ENCODE measurements at places on chromosomes 7 and 10.

GRCh38 chr7:87774690-87775089 lies 101.5 kb downstream of the SLC25A40 start:
- ATAC-seq: no peak

DNA sequence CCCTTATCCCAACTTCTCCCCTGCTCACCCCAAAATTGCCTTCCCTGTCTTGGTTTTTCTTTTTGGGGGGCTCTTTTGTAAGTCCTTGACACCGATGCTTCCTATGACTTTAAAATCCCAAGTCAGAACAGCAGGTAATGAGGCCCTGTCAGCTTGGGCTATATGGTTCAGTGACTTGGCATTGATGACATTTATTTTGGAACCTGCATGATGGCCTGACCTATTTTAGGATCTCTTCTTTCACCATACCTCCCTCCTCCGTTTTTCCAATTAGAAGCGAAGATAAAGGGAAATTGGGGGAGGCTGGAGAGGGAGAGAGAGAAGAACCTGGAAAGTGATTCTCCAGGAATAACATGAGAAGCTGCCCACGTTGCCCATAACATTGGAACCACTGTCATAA lies 424.9 kb upstream of the AUTS2 start:
- ATAC-seq: no peak

- ATAC-seq: no peak
Observed at GRCh38 chr7:29810297-29810696, 4.0 kb downstream of the WIPF3 start.

DNA sequence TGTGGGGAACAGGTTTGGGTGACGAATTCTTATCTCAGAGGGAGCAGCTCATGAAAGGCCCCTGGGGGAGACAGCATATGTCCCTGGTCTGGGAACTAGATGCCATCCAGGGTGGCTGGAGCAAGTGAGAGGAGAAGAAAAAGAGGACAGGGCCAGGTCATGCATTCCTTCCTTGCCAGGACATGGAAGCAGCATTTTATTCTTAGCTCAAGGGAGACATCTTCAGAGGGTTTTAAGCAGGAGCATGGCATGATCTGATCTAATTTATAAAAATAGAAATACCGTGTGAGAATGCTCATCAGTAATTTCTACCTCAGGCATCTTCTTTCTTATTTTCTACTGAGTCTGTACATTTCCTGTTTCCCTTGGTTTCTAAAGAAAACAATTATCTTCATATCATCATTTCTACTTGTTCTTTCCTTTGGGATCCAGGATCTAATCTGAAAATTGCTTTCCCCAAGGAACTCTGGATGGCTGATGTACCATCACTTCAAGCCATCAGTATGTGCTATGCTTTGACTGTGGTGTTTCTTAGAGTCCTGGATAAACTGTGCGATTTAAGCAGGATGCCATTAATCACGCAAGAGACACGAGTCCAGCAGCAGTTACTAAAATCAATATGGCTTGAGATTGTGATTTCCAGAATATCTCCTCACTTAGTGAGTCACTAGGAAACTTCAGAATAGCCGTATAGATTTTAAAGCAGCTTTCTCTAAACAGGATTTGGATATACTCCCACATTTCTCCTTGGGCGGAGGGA lies 386.2 kb downstream of the GALNT17 start:
- ATAC-seq: no peak

DNA sequence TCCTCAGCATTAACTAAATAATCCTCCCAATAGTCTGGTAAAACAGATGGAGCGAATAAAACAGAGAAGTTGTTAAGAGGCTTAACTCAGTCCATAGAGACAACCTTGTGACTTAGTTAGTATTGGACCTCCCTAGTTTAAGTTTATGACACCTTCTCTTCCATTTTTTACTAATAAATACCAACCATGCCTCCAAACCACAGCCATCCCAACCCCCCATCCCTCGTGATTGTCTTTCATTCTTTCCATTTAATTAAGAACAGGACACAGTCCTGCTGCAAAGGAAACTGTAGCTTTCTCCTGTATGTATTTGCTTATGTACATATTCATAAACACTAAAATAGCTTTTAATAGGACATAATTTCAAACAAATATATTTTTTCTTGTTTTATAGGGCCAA lies 238.2 kb downstream of the SEMA3D start:
- peak; percentile 60 for ATAC-seq

DNA sequence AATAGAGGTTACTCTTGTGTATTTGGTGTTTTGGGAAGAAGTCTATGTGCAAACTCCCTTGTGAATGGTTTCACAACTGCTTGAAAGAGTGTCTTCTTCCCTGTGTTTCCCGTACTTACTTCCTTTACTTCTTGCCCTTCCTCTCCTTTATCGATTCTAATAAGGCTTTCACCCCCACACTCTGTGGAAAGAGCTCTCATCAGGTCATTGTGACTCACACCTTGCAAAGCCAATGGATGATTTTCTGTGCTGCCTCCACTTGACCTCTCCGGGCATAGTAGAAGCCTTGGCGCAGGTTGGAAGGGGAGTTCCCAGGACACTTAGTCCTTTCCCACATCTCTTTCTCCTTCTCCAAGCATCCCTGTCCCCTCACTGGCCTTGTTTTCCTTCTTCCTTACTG lies 6.2 kb upstream of the TSPAN15 start:
- ATAC-seq: no peak

GRCh38 chr7:37448011-37448635 lies 541 bp downstream of the ELMO1 start:
- peak; percentile 42 for ATAC-seq

DNA sequence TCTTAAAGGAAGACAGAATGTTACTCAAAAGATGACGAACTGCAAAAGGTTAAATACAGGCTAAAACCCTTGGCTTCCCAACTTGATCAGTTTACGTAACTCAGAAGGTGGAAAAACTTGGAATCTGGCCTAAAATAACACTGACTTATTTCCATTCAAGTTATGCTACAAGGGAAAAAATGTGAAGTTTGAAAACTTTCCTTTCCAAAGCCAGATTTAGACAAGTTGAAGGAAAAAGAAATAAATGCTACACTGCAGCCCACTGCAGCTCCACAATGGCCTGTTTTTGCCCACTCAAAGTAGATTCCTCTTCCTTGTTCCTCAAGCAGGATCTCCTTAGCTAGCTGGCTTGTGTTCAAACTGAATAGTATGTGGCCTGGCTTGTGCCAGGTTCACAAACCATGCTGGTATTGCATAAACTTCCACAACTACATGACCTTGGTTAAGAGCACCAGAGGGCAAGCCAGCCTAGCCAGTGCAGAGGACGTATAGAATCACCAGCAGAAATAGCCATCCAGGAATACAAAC lies 166.2 kb downstream of the CPEB3 start:
- peak; percentile 84 for ATAC-seq

DNA sequence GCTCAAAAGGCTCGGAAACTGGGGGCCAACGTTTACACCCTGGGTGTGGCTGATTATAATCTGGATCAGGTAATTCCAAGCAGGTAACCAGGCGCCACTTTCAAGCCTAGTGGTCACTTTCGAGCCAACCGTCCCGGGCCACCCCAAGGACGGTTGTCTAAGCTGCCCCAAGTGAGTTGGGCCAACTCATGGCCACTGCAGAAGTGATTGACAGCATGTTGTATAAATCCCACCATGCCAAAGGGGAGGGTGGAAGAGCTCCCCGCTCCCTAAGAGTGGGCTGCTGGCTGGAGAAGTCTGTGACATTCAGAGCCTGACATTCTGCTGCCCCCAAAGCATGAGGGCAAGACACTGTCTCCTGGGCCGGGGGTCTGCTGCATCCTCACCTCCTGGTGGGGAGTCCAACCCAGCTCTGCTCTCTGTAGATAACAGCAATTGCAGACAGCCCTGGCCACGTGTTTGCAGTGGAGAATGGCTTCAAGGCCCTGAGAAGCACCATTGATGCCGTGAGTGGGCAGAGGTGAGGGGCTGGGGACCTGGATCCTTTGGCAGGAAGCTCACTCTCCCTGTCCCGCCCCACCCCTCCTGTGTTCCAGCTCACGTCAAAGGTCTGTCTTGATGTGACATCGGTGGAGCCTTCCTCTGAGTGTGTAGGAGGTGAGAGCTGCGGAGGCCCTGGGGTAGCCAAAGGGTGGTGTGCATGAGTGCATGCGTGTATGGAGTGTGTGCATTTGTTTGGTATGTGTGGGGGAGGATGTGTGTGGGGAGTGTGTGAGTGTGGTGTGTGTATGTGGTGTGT lies 10.8 kb downstream of the ANTXRL start:
- no peak for ATAC-seq

- no peak for ATAC-seq
Observed at GRCh38 chr7:105707967-105708762, 126.9 kb upstream of the EFCAB10 start.

GRCh38 chr7:68488341-68489060 lies 1109.8 kb upstream of the AUTS2 start:
- ATAC-seq: no peak

GRCh38 chr10:119301397-119301796 lies 94.0 kb downstream of the GRK5 start:
- no peak for ATAC-seq

GRCh38 chr7:35695473-35695850 lies 527 bp upstream of the HERPUD2 start:
- ATAC-seq: peak; percentile 3

GRCh38 chr10:96118604-96119450 lies 11.3 kb upstream of the ZNF518A start:
- ATAC-seq: no peak

GRCh38 chr7:30352169-30352568 lies 67.8 kb downstream of the ZNRF2 start:
- no peak for ATAC-seq

DNA sequence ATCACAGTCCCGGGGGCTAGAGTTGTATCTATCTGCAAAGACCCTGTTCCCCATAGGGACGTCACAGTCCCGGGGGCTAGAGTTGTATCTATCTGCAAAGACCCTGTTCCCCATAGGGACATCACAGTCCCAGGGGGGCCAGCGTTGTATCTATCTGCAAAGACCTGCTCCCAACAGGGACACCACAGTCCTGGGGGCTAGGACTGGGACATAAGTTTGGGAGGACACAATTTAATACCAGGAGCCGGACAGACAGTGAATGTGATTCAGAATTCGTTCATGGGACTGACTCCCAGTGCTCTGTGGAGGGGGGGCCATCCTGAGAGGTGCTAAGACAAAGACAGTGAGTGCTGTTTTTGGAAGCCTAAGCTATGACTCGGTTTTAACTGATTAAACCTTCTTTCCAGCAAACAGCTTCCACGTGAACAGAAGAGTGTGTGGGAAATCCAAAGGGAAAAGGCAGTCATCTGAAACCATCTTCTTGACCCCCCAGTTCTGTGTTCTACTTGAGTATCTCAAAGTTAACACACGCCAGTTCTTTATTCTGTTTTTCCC lies 153.0 kb downstream of the DIP2C start:
- no peak for ATAC-seq

DNA sequence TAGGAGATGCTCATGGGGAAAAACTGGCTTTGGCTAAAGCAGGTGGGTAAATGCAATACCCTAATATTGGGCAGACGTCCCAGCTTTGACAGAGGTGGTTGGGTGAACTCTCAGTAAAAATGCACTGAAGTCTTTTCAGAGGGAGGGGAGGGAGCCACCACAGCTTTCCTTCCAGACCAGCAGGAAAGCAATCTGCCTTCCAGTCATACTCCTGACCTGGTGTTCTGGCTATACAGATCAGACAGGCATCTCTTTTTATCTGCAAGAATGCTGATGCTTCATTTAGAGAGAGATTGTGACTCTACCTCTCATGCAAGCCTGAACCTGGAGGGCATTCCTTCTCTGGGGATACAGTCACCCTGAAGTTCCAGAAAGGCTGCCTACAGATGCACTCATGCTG lies 52.6 kb upstream of the ICA1 start:
- ATAC-seq: no peak

DNA sequence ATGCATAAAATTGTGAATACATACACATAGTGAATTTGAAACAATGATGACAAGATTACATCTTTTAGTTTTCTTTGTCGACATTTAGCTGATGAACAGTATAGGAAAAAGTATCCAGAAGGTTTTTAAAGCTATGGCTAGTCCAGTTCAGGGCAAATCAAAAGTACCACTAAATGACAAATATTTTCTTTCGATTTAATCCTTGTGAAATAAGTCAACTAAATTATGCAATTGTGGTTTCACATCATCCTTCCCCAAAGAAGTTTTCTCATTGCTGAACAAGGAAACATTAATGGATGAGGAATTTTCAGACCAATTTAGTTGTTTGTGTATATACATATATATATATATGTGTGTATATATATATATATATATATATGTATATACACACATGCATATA lies 774.0 kb downstream of the DNAJB9 start:
- ATAC-seq: no peak

DNA sequence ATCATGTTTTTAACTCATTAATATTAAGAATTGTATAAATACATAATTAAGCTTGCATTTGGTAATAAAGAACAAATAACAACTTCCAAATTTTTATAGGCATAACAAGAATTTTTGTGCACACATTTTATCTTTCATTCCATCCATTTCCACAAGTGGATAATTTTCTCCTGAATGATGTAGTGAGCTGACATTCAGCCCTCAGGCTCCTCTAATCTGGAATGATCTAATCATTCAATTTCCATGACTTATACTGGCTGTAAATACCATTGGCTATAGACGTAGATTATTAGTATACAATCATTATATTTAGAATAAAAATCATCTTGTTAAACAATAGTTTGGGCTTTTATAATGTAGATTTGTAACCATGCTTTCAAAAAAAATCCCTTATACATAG lies 287.2 kb upstream of the GHITM start:
- no peak for ATAC-seq

- no peak for ATAC-seq
Observed at GRCh38 chr10:125258676-125259075, 98.3 kb upstream of the CTBP2 start.

- ATAC-seq: no peak
Observed at GRCh38 chr10:48336978-48337599, 30.6 kb downstream of the MAPK8 start.

GRCh38 chr10:12333380-12334185 lies 15.8 kb upstream of the CAMK1D start:
- peak; percentile 98 for ATAC-seq

GRCh38 chr10:101693651-101693977 lies 1.4 kb downstream of the FBXW4 start:
- peak; percentile 61 for ATAC-seq

GRCh38 chr10:79385804-79386531 lies 38.7 kb downstream of the PPIF start:
- no peak for ATAC-seq

GRCh38 chr10:386771-387592 lies 251.7 kb downstream of the ZMYND11 start:
- ATAC-seq: no peak

GRCh38 chr7:66629222-66630062 lies 761 bp downstream of the KCTD7 start:
- ATAC-seq: no peak

- ATAC-seq: no peak
Observed at GRCh38 chr10:68345621-68346020, 12.9 kb upstream of the PBLD start.

- ATAC-seq: no peak
Observed at GRCh38 chr7:31478721-31479120, 35.2 kb upstream of the ITPRID1 start.

- no peak for ATAC-seq
Observed at GRCh38 chr7:42235741-42236161, 1.3 kb downstream of the GLI3 start.

GRCh38 chr10:47092831-47093230 lies 181.6 kb downstream of the PTPN20 start:
- ATAC-seq: no peak

Data from SK-N-SH treated with all-trans-retinoic acid at 6 μM for 48 hours (cell line).